ENCODE measurements at places on chromosomes 11 and 22. TPM values are rescaled to one million over a fixed set of nuclear protein-coding genes. Genes with fewer than 3 reads are reported as not detected.

CCDC73 gene
- not detected for total RNA-seq

TRPC6 gene
- not detected for total RNA-seq

GRCh38 chr11:57598831-57599155, 1.3 kb downstream of the SERPING1 start:
- DNase-seq, result no peak

A4GALT gene
- total RNA-seq, result 22.6 TPM

GRCh38 chr11:118592616-118593367, 14.6 kb upstream of the PHLDB1 start:
- no peak for DNase-seq

- DNase-seq, result no peak
These were observed 6.8 kb downstream of the CACNA1I start for GRCh38 chr22:39577366-39577765.

GRCh38 chr11:12756454-12756806, 82.2 kb downstream of the TEAD1 start:
- DNase-seq, result no peak

PKP3 gene
- 3.7 TPM for total RNA-seq

DNA sequence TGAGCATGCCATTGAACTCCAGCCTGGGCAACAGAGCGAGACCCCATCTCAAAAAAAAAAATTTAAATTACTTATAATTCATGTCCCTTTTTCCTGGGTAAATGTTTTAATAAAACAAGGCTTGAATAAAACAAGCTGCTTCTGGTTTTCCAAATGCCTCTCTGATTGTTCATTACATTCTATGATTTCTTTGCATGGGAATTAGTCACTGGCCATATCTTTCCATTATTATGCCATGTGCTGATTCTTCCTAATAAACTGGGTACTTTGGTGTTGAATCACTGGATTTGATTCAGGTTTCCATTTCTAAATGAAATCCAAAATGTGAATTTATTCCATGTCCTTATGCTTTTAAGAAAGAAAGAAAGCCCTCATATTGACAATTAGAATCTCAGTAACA, 42.6 kb downstream of the ZNF215 start:
- DNase-seq, result peak; percentile 30

All from LHCN-M2 (cell line).